ENCODE measurements at places on chromosomes 2 and 18.

DNA sequence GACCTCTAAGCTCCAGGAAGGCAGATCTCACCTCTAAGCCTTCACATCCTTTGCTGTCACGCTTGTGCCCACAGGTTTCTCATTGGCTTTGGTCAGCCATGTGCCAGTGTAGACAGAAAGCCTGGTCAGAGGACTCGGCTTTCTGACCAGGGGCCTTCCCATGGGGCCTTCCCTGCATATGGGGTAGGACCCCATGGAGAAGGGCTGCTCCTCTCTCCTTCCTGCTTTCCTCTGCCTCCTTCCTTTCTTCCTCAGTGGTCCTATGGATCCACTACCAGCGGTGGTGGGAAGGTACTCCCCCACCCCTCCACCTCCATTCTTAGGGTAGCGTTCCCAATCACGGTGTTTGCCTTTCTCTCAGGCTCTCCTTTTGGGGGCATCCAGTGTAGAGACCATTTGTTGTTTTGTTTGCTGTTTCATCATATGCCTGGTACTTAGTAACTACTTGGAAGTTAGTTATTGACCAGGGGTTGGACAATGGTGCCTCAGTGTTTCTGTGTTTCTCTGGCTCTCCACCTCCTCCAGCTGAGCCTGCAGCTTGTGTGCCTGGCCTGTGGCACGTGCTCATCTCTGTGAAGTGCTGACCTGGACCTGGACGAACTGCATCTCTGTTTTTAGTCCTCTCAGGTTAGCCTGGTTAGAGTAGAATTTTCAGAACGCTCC lies 71.6 kb downstream of the ZNF407 start:
- no peak for DNase-seq

- no peak for DNase-seq
Observed at GRCh38 chr2:178075006-178075326, 2.4 kb upstream of the PDE11A start.

DNA sequence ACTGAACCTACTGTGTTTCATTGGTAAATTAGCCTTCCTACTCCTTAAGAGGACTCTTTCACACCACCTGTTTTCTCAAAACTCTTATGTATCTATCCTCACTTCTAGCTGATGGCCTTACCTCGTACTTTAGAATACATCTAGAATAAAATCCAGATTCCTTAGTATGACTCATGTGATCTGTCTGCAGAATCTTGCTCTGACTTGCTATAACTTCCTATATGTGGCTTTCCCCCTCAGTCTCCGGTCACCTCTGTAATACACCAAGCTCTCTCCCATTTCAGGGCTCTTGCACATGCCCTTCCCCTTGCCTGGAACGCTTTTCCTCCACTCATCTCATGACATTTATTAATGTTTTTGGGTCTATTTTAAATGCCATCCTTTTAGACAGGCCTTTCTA lies 95.6 kb upstream of the LHCGR start:
- no peak for DNase-seq

DNA sequence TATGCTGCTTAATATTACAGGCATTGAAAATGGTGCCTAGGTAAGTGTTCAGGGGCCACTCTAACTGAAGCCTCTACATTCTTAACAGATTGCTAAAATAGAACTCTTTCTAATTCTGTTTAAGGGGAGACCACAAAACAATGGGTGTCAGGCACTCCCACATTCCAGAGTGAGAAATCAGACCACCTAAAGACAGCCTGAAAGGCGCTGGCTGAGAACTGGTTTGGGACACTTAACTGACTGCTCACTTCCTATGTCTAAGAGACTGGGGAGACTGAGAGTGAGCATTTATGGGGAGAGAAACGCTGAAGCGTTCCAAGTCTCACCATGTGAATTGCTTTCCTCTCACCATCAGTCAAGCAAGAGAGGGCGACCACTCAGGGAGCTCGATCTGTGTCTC lies 108.8 kb upstream of the ITGB6 start:
- no peak for DNase-seq

DNA sequence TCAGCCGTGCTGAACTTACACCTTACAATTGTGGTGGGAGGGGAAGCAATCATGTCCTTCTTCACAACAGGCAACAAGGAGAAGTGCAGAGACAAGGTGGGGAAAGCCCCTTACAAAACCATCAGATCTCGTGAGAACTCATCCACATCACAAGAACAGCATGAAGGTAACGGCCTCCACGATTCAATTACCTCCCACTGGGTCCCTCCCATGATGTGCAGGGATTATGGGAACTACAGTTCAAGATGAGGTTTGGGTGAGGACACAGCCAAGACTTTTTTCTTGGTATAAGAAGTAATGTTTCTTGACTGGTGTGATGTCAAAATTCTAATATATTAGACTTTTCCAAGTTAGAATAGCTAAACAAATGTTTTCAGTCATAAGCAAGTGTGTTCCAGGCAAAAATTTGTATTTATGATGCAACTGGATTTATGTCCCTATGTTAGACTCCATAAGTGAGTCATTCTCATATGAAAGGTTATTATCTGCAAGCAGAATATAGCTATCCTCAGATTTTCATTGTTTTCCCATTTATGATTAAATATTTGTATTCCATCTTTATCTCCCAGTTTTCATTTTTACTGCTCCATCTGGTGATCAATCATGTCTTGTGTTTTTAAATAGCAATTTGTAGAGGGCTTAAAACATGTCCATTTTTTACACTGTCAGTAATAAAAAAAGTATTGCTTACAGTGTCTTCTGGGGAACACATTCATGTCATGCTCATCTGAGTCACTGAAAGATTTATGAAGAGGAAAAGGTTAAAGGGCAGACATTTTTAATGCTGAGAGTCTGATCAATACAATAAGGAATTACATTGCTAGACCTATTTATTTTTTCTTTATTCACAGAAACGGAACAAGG lies 995.2 kb upstream of the CDH2 start:
- DNase-seq, result no peak

DNA sequence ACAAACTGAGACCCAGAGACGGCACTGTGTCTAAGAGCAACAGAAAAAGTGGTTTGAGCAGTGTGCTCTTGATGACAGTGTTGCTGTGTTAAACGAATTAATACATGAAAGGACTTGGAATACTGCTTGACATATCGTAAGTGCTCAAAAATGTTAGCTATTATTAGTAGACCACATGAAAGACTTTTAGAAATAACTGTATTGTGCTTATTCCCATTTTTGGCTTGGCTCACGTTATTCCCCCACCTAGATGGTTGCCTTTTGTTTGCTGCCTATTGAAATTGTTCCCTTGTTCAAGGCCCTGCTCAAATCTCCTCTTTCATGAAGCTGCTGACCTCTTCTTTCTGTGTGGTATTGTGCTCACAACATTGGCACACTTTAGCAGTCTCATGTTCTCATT lies 27.8 kb upstream of the C2orf74 start:
- DNase-seq, result peak; percentile 0

- no peak for DNase-seq
Observed at GRCh38 chr2:30382995-30383394, 64.1 kb upstream of the LCLAT1 start.

GRCh38 chr18:74512321-74513053 lies 16.3 kb downstream of the CNDP2 start:
- peak; percentile 86 for DNase-seq

DNA sequence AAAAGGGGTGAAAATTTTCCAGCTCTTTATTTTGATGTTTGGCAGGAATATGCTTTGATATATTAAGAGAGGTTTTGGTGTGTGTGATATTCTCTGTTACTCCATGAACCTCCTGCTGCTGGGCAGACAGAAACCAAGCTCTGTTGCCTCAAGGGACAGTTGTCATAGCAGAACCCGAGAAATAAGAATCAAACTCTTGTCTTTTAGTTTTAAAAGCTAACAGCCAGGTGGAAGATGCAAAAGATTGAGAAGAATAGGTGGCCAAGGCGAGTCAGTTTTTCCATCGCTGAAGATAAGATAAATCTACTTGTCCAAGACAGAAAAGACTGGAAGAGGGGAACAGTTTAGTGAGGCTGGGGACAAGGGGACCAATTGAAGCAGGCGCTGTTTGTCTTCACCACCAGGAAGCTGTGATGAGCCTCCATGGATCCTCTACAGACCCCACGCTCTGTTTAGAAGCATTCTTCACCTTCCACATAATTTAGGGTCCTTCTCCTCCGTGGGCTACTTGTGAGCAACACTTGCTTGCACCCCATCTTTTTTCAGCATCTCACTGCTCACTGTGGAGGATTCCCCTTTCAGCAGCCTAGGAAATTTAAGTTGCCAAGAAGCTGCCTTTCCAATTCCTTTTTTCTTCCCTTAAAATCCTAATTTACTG lies 23.9 kb downstream of the PMAIP1 start:
- DNase-seq, result no peak

GRCh38 chr18:73594749-73595148 lies 552.9 kb downstream of the FBXO15 start:
- no peak for DNase-seq

GRCh38 chr18:54210463-54210862 lies 14.0 kb downstream of the MBD2 start:
- no peak for DNase-seq

DNA sequence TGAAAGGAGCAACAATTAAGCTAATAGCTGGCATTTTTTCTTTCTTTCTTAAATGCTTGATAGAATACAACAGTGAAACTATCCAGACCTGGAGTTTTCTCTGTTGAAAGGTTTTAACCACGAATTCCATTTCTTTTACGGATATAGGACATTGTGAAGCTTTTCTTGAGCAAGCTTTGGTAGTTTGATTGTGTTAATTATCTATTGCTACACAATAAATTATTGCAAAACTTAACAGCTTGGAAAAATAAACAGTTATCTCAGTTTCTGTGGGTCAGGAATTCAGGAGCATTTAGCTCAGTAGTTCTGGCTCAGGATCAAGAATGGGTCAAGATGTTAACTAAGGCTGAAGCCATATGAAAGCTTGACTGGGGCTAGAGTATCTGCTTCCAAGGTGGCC lies 11.7 kb downstream of the PHOSPHO2 start:
- no peak for DNase-seq

DNA sequence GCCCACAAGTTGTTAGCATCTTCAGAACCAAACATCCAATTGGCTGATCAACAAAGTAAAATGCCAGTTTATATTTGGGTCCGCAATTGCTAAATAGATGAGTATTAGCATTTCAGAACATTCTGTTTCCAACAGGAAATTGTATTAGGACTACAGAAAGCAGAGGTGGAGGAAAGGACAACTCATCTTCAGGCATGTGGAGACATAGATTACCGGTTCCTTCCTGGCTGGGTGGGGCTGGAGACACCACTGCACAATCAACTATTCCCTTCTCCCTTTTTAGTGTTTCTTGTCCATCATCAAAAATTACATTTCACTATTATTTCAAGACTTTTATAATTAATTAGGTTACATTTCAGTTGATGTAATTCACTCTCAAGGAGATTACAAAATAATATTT lies 83.8 kb downstream of the ADAM23 start:
- DNase-seq, result no peak

DNA sequence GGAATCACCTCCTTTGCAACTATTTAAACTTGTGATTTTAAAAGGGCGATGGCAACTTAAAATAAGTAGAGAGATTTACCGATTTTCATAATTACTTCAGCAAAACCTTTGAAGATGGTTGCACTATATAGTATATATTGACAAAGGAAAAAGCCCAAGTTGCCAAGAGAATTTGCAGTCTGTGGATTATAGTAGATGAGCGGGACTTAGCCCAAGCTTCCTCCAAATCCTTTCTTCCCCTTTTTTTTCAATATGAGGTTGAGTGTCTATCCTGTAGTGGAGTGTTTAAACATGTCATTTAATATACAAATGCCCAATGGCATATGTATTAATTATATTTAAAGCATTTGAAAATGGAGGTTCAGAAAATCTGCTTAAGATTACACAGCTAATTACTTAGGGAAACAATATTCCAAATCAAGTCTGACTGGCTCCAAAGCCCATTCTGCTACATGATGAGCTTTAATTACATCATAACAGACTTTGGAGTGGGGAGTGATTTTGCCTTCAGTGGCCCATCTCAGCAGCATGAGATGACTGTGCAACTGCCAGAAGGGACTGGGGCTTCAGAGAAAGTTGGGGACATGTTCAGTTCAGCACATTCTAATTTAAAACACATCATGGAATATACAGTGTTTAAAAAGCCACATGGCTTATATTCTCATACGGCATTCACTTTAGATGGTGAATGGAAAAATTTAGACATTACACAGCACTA lies 73.2 kb downstream of the COL3A1 start:
- DNase-seq, result no peak

DNA sequence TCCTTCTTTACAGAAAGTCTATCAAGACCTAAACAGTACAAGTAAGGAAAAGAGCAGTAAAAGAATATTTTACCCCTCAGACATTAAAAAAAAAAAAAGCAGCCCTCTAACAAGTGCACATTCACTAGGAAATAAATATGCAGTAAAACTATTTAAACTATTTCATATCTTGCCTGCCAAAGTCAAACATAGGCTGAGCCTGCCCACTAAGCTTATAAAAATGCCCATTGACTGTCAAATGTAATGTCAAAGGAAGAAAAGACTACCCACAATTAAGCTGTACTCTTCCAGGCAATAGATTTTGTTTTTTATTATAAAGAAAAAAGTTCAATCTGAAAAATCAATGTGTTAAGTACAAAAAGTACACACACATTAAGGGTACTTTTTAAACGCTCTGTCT lies 11.8 kb downstream of the ALS2 start:
- no peak for DNase-seq

DNA sequence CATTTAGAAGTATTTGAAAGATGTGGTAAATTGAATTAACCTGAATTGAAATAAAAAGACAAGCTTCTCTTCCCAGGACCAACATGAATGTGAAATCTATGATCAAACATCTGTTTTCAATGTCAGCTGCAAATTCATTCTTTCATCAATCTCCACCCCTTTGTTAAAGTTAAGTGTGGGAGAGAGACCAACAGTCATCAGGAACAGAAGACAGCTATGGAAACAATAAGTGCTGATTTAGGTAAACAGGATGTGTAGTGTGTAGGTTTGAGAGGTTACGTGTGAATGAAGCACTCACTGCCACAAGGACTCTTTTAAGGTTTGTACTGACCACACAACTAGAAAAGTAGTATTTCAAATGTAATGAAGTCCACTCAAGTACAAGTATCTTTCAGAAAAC lies 1659.8 kb upstream of the CELF4 start:
- no peak for DNase-seq

GRCh38 chr18:9189491-9189890 lies 52.9 kb downstream of the ANKRD12 start:
- DNase-seq, result no peak

DNA sequence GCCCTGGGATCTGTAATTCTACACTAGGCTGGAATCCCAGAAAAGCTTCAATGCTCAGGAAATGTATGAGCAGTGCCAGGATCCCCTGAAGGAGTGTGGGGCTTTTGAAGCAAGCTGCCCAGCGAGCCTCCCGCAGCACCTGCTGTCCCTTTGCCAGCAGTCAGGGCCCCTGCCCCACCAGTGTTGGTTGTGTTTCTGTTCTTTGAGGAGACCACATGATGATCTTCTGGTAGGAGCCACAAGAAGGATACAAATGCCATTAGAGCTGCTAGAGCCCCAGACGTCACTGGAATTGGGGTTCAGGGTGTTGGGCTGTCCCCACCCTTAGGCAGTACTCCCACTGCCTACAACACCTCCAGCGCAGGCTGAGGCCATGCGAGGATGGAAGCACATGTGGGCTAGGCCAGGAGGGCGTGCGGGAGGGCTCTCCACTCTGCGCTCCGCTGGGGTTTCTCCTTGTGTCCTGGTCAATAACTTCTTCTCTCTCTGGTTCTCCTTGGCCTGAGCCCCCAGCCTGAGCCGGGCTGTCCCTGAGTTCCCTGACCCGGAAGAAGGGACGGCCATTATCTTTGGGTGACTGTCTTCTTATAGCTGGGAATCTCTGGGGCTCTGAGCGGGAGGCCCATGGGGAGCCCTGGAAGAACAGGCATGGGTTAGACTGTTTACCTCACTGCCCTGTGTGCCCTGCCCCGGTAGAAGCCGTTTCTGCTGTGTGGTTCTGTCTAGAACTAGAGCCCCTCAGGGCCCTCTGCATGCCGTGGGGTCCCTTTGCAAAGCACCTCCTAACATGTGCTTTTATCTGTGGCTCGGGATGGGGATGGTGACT lies 73.9 kb downstream of the LRRFIP1 start:
- no peak for DNase-seq
